ENCODE measurements at places on chromosomes 2 and 18. TPM values are rescaled to one million over a fixed set of nuclear protein-coding genes. Genes with fewer than 3 reads are reported as not detected.

- no peak for DNase-seq
Measured at GRCh38 chr2:224601923-224602322, 16.8 kb upstream of the CUL3 start.

GRCh38 chr2:54402350-54402749, 53.8 kb upstream of the SPTBN1 start:
- DNase-seq, result no peak

- DNase-seq, result no peak
Measured at GRCh38 chr2:129812071-129812470, 167.4 kb upstream of the RAB6C start.

DNA sequence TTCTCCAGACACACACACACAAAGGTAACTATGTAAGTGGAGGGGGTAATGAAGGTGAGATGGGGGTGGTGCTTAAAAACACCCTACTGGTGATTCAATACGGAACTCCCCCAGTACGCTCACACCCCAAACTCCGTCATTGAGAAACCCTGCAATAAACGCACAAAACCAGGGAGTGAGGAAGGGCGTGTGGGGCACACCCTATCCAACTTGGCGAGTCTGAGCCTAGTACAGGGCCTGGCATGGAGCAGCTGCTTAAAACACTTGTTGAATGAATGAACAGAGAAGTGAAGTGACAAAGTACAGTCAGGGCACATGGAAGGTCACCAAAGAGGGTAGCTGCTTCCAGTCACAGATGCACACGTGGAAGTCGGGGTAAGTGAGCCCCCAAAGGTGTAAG, 146.8 kb upstream of the SMAD2 start:
- DNase-seq, result no peak

GRCh38 chr2:235610696-235611257, 116.9 kb downstream of the AGAP1 start:
- no peak for DNase-seq

DNA sequence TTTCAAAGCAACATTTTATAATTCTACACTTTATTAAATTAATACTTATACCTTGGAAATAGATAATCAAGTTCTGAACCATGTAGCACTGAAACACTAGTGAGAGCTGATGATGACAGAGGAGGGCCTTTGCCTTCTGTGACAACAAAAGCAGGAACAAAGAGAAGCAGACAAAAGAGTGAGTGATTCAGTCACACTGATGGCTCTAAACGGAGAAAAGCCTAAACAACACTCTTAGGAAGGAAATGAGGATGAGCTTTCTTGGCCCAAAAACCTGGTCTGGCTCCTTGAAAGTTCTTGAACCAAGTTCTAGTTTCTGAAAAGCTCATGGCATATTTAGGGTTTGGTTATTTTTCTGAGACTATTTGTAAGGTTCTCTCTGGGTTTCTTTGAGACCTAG, 271.9 kb downstream of the DPP10 start:
- no peak for DNase-seq

GRCh38 chr18:3486512-3486911, 36.5 kb downstream of the TGIF1 start:
- DNase-seq, result no peak

DNA sequence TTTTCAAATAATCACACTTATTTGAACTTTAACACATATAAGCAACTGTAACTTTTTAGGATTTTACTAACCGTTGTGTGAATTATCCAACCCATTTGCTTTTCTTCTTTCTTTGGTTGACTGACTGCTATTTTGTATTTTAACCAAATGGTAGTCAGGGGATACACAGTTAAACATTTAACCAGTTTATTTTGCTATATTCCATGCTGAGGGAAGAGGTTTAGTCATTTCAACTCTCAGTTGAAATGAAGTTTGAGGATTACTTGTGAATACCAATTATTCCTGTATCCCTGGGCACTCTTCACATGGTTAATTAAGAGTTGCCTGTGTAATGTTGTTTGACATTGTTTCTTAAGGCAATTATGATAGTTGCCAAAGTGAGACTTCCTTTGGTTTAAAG, 1.9 kb downstream of the SPAG16 start:
- DNase-seq, result no peak

DNA sequence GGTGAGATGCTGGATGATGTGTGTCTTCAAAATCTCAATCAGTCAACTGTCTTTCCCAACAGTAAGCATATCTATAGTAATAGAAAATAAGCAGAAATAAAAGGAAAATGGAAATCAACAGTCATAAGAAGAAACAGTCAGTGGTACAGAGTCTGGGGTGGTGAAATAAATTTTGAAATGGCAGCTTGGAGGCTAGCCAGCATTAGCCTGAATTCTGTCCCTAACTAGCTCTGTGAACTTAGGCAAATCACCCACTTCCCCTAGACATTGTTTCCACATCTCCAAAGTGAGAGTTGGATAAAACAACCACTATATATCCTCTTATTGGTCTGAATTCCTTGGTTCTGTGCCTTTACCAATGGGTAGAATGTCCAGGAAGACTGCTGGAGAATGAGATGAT, 189.7 kb upstream of the REV1 start:
- DNase-seq, result no peak

- DNase-seq, result no peak
Measured at GRCh38 chr2:215981115-215981514, 32.2 kb downstream of the MREG start.

DNA sequence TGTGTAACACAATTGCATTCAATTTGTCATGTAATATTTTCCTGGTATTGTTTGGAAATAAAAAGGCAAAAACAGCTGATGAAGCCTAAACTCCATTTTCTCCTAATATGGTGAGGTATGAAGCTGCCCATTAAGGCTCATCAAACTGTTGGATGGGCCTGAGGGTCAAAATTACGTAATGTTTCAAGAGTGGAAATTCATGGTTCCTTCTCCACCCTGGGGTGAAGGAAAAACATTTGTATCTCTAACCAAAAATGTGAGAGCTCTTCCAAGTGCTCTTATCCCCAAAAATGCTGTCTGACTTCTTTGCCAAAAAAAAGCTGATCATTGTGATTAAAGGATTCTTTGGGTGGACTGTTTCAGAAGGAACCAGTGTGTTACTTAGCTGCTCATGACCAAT, 91.8 kb downstream of the ARHGAP28 start:
- no peak for DNase-seq

DNA sequence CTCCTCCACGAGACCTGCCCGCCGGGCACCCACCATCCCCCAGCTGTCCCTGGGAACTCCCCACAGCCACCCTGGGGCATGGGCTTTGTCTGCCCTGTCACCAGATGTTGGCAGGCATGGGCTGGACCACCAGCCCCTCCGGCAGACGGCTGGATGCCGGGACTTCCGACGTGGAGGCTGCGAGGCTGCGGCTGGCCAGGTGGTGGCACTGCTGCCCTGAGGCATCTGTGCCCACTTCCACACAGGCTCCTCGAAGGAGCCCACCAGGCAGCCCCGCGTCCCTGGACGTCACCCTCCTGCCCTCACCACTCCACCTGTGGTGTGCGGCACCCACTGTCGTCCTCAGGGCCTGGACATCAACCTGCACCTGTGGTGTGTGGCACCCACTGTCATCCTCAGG, 319.9 kb upstream of the SALL3 start:
- peak; percentile 24 for DNase-seq

DNA sequence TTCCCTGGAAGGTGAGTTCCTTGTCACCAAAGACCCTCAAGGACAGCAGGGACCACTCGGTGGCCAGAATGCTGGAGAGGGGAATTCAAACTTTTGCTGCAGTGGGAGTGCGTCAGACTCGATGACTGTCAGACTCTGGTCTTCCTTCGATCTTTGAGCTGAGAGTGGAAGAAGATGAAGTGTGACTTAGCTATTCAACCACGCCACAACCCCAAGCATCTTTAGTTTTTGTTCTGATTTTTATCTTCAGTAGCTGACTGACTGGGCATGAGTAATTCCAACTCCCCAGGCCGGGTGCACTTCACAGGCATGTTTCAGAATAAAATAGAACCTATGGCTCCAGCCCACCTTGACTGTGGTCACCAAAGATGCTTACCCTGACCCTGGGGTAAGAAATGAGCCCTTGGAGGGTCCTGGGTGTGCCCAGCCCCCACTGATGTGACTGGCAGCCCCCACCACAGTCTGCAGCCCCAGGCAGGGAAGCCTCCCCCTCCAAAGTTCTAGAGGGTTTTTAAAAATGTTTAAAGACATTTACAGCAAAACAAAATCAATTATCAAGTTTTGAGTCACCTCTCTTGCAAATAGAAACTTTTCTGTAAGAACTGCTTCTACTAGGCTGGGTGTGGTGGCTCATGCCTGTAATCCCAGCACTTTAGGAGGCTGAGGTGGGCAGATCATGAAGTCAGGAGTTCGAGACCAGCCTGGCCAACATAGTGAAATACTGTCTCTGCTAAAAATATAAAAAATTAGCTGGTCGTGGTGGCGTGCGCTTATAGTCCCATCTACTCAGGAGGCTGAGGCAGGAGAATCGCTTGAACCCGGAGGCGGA, 24.9 kb upstream of the YWHAQ start:
- DNase-seq, result peak; percentile 82

- no peak for DNase-seq
Measured at GRCh38 chr2:102061286-102061699, 69.5 kb downstream of the IL1R2 start.

- no peak for DNase-seq
Measured at GRCh38 chr2:176457481-176457880, 188.2 kb downstream of the MTX2 start.

DNA sequence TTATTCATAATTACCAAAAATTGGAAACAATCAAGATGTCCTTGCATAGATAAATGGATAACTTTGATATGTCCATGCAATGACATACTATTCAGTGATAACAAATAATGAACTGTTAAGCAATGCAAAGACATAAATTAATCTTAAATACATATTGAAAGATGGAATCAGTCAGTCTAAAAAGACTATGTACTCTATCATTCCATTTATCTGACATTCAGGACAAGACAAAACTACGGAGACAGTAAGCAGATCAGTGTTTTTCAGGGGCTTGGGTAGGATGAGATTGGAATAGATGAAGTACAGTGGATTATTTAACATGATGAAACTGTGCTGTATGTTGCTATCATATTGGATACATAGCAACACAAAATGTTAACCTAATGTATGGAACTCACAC, 21.3 kb upstream of the ZNF804A start:
- no peak for DNase-seq

GRCh38 chr2:143205106-143205764, 76.0 kb downstream of the ARHGAP15 start:
- DNase-seq, result no peak

DNA sequence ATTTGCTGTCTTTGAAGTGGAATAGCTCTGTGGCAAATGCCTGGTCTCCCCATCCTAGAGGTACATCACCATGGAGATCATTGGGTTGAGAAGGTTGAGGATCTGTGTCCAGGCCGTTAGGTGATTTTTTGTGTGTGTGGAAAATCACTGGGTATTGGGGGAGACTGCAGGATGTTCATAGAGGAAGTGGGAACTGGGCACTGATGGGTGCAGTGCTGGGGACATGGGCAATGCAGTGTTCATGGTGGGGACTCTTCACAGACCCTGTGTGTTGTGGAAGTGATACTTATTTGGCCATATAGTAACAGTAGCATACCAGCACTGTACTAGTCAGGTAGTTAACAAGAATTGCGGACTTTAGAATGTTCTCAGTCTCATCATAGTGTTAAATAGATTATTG, 34.9 kb downstream of the ATP9B start:
- no peak for DNase-seq

DNA sequence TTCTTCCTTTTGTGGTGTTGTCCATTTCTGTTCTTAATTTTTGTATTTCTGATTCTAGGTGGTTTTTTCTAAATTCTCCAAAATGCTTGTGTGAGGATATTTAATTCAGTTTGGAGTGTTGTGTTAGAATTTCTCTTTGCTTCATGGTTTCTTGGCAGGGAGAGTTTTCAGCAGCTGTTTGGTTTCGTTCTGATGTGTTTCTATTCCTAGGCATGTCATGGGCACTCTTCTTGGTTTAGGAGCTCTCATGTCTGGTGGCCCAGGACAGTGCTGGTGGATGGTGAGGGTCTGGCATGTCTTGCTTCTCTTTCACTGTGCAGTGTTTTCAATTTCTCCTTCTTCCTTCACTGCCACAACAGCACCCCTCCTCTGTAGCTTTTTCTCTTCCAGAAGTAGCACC, 52.9 kb downstream of the OSBPL6 start:
- no peak for DNase-seq

DNA sequence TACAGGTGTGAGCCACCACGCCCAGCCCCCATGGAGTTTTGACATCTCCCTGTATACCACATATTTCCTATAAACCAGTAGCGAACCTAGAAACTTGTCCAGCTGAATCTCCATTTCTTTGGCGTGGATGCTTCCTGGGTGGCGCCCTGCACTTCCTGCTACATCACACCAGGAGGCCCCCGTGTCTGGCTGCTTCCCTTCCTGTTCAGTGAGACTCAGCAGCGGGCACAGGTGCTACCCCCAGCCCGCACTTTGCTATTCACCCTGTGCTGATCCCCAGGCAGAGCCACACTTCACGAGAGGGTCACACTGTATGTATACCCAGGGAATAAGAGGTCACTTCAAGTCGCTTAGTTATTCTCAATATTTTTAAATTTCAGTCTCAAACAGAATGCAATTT, 35.0 kb downstream of the CYP27C1 start:
- DNase-seq, result peak; percentile 33

DNA sequence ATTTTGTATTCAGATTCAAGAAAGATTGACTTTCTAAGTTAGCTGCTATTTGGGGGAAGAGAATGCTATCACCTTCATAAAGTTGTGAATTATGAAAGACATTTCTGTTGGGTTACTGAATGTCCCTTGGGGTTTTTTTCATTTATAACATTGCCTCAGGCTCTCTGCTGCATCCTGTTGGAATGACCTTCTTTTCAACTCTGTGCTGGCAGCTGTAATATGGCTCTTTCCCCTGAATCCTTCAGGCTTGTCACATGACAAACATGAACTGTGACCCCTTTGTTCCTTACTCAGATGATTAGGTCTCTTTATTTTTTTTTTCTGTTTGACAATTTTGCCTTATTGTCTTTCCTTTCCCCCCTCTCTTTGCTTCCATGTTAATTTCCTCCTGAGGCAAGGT, 159.8 kb downstream of the TAF4B start:
- no peak for DNase-seq

DNA sequence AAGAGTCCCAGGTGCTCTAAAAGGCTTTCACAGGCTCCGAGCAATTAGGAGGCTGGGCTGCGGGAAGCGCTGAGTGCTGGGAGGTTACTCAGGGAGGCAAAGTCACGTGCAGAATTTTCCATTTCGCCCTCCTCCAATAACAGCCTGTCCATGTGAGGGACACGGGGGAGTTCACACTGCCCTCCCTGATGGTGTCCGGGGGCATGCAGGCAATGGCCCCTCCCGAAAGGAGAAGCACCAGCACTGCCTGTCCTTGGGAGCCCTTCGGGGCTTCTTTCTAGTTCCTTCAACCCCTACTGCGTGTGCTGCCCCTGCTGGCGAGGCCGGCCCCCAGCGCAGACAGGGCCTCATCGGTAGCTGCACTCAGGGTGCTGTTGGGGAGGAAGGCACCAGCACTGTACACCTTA, 63.1 kb upstream of the HPCAL1 start:
- DNase-seq, result no peak

Gene PARD3B
- total RNA-seq, result 0.07 TPM

Gene EML6
- total RNA-seq, result 0.46 TPM

Gene TTN
- 0.73 TPM for total RNA-seq

Gene FAM124B
- 0.39 TPM for total RNA-seq

Gene PPM1B
- 45.2 TPM for total RNA-seq

Gene MERTK
- 1.2 TPM for total RNA-seq

Gene LYPD1
- not detected for total RNA-seq

Gene CNDP1
- not detected for total RNA-seq

Gene PRKAG3
- total RNA-seq, result not detected

Gene CCDC141
- 0.93 TPM for total RNA-seq

Gene PLGLB2
- total RNA-seq, result 0.64 TPM

Gene GCG
- not detected for total RNA-seq
